ENCODE measurements at places on chromosomes 1 and 21.

- DNase-seq, result no peak
Observed at GRCh38 chr1:10071640-10072039, 38.9 kb downstream of the UBE4B start.

- no peak for DNase-seq
Observed at GRCh38 chr1:26945728-26946127, 14.5 kb downstream of the KDF1 start.

DNA sequence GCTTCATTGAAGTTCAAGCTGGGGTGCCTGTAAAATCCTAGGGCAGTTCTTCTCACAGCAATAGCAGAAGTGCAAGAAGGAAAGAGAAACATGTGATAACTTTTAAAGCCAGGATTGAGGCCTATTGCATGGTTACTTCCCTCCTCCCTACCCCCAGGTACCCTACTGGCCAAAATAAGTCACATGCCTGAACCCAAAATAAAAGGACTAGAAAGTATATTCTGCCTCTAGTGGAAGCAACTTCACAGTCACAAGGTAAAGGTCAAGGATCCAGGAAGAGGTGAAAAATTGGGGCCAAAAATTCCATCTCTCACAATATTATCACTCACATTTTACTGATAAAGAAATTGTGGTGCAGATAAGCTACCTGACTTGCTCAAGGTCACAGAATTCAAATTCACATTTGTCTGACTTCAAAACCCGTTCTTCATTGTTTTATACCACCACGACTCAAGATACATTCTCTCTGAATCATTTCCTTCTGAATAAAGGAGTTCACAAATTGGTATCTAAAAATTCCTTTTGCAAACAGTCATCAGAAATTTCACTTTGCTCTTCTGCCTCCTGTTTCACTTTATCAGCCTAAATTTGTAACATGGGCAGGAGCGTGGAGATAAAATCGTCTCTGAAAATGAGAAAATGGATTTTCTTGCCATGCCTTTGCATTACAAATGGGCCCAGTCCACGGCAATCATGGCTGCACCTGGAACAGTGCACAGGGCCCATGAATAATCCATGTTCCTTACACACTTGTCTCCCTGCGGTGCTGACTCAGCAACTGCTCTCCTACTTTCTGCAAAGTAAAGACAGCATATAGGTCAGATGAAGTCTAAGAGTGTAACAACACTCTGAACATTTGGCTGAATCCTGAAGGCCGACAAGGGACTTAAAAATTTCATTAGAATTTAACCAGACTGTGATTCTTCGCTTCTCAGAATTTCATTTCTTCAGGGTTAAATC lies 485.3 kb upstream of the NFIA start:
- no peak for DNase-seq

DNA sequence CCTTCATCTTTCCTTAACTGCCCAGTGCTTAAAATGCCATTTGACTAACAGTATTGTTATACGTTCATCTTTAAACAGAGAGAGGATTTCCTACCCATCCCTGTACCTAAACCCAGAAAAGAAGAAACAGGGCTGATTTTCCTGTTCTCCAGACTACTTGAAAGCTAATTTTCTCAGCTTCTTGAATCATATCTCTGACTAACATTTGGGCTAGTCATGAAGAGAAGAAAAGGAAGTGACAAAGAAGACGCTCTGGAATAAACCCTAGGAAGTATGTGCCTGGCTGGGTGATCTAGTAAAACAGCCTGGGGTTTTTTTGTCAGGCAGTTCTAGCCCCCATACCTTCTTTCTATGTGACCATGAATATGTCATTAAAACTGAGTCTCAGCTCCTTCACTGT lies 44.8 kb upstream of the SGIP1 start:
- no peak for DNase-seq

DNA sequence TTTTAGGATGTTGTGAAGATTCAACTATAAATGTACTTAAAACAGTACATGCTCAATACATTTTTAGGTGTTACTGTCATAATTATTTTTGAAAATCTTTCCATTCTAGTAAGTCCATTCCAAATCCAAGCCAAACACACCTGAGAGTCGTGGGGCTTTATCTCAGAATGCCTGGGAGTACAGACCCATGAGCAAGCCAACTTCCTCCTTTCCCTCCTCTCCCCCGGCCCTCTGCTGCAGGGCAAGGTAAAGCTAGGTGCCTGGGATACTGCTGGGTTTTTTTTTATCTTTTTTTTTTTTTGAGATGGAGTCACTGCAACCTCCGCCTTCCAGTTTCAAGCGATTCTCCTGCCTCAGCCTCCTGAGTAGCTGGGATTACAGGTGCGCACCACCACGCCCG lies 16.5 kb downstream of the TMEM51 start:
- DNase-seq, result no peak

DNA sequence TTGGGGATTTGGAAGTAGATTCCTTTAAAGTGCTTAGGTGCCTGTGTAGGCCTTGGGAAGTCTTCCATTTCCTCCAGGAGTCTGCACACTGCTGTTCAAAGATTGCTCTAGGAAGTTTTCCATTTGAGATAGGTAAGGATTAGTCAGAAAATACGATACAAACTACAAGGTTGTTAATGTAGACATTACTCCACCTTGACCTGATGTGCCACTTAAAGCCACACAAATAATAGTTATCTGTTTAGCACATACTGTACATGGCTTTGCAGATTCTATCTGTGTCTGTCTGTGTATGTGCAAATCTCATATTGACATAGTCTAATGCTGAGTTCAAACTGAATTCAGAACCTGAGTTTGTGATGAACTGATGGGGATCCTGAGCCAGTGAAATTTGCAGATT lies 118.4 kb downstream of the RHOU start:
- no peak for DNase-seq

GRCh38 chr1:30750731-30751291 lies 6.8 kb downstream of the LAPTM5 start:
- peak; percentile 57 for DNase-seq

DNA sequence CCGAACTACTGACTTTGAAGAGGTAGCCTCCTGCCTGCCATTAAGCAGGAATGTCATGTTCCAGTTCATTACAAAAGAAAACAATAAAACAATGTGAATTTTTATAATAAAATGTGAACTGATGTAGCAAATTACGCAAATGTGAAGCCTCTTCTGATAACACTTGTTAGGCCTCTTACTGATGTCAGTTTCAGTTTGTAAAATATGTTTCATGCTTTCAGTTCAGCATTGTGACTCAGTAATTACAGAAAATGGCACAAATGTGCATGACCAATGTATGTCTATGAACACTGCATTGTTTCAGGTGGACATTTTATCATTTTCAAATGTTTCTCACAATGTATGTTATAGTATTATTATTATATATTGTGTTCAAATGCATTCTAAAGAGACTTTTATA lies 159.8 kb upstream of the SGIP1 start:
- DNase-seq, result no peak

DNA sequence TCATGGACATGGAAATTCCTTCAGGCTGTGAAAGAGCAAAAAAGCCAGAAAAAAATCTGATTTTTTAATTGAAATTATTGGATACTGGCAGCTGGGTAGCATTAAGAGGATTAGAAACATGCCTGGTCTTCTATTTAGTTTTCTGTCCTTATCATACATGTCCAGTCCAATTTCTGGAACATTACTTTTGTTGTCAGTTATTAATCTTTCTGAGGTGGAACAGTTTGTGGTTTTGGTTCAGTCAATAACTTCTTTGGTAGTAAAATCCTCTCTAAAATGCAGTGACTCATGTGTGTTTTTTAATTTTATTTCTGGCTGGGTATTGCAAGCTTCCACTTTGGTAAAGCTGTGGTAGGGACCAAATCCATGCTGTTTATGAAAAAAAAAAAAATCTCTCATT lies 687.0 kb upstream of the ADGRL2 start:
- DNase-seq, result no peak

- DNase-seq, result no peak
Observed at GRCh38 chr1:205371871-205372660, 15.3 kb upstream of the KLHDC8A start.

GRCh38 chr1:101379950-101380349 lies 143.1 kb downstream of the S1PR1 start:
- no peak for DNase-seq

- DNase-seq, result no peak
Observed at GRCh38 chr1:77016386-77016985, 149.2 kb downstream of the ST6GALNAC5 start.

DNA sequence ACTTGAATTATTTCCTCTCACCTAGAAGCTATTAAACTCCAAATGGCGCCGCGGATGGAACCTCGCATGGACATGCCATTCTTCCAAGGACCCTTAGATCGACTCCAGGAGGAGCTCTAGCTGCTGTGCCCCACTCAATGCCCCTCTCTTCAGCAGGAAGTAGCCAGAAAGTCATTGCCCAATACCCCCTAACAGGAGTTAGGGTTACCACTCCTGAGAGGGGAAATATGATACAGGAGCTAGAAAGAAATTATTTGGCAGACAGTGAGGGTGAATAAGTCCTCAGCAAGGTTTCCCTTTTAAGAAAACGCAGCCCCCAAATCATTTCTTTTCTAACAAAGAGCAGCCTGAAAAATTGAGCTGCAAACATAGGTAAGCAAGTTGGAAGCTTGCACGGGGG lies 28.6 kb downstream of the TFB2M start:
- DNase-seq, result peak; percentile 20

DNA sequence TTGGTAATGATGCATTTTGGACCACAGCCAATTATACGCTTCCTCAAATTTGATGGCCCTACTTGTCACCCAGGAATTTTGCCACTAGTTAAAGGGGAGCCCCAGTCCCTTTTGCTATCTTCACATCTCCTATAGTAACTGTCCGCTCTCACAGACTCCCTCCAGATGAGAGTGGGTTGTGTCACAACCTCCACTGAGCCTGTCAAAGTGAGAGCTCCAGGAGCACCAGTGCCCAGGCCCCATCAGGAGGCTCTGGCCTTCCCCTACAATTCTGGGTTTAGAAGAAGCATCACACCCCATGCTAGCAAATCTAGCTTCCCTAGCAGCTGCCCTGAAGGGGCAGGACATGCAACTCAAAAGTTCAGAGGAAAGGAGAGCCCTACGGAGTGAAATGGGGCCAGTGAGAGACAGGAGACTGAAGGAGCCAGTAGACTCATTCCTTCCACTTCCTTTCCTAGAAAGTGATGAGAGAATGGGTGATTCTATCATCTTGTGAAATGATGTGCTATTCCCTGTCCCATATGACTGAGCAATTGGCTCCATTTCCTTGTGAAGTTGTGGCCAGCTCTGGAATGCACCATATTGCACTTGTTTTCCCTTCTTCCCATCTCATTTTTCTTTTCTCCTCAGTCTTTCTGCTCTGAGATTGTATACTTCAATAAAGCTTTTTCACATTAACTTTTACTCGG lies 541.3 kb downstream of the DPYD start:
- DNase-seq, result no peak

DNA sequence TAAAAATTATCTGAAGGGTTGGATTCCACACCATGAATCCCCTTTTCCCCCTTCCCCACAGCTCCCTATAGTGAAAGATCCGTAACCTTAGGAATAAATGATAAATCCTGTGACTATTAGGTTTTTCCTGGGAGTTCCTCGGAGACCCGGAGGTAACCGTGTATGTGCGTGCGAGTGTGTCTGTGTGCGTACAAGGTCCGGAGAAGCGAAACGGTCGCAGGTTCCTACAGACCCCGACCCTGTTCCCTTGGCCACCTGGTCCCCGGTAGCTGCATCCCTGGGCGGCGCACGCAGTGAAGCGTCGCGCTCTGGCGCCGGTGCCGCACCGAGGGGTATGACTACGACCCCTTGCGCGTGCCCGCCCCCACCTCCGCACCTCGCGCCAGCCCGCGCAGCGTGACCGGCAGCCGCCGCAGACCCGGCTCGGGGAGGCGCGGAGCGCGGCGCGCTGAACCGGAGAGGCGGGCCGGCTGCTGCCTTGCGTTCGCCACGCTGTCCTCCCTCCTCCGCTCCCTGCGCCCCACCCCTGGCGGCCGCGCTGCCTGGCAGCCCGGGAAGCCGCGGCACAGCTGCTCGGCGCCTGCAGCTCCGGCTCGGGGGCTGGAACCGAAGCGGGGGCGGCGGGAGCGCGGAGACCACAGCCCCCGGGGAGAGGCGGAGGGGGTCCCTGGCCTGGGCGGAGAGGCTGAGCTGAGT lies at the start of gene AK5:
Gene AK5, plus strand, starts transcription at position 529 of the 696 bp plus-strand sequence. CDS start 295 bp downstream, outside the sequence.
- peak; percentile 64 for DNase-seq

DNA sequence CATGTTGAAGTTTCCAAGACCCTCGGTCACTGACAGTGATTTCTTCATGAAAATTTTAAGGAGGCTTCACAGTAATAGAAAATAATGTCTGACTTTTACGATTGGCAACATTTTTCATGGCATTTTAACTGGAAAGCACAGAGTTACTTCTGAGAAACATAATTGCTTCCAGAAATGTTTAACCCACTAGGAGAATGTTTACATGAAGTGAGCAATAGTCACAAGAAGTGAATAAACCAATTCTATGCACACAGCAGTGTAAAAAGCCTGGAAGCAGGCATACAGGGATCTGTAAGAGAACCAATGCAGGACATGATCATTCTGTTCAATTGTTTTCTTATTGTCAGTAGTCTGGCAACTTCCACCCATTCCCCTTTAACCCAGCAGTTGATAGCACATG lies 316.2 kb upstream of the CXADR start:
- DNase-seq, result no peak

DNA sequence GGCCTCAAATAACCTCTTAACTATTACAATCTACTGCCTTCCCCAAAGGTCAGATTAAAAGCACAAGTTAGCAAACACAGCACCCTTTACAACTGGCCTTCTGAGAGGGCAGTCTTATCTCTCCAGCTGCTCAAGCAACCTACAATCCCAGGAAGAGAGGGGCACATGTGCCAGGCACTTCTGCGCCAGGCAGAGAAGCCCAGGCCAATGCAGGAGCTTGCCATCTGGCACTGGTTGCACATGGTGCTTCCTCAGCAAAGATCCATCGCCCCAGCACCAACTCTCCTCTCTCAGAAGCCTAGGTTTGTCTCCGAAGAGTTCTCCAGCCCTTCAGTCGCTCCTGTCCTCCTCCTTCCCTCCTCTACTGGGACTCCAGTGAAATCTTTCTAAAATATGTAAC lies 2.5 kb downstream of the STK40 start:
- no peak for DNase-seq

- DNase-seq, result no peak
Observed at GRCh38 chr1:165168467-165168866, 188.0 kb downstream of the LMX1A start.

- peak; percentile 29 for DNase-seq
Observed at GRCh38 chr1:200242110-200243041, 167.5 kb downstream of the ZNF281 start.

Data from NB4 (cell line).